ENCODE measurements at places on chromosomes 7 and 10.
A peak's percentile ranks its signal among the peaks of the same experiment; 100 is the strongest.

- no peak for DNase-seq
Measured at GRCh38 chr7:128902761-128903585, 7.5 kb downstream of the KCP start.

GRCh38 chr7:25260862-25261494, 32.7 kb upstream of the NPVF start:
- peak; percentile 80 for DNase-seq

DNA sequence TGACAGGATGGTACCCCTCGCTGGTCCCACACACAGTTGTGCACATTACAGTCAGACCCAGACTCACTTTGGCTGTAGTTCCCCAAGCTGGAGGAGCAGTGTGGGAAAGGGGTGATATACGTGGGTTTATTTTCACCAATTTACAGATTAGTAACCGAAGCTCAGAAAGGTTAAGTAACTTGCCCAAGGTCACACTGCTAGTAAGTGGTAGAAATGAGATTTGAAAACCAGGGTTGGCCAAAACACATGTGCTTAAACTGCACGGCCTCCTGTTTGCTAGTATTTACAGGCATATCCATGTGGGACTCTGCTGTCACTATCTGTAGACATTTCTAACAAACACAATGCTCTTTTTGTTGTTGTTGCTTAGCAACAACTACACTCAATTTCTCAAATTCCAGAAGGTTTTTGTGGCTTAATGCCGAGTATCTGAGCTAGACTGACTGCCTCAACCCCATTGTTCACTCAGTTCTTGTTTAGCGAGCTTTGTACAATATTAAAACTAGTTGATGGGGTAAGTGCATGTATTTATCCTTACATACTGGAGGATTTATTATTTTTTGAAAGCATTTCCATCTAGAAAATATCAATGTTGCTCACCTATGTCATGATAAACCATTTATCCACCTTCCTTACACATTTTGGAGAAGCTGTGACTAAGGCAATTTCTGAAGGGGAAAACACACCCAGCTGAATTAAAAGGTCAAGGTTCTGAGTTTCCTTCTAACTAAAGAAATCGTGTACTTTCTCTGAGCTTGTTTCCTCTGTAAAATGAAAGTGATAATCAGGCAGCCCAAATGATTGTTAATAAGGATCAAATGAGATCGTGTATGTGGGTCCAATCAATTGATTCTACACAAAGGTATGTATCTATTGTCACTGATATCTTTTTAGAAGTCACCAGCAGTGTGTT, 5.3 kb upstream of the TMEM139 start:
- no peak for DNase-seq

- DNase-seq = no peak
Measured at GRCh38 chr7:11236680-11237079, 263.0 kb downstream of the PHF14 start.

GRCh38 chr10:80275756-80276155, 13.7 kb downstream of the MAT1A start:
- DNase-seq = no peak

All from KBM-7 (cell line).